ENCODE measurements at places on chromosomes 6 and 20. TPM values are rescaled to one million over a fixed set of nuclear protein-coding genes. Genes with fewer than 3 reads are reported as not detected.

LGSN gene
- not detected for total RNA-seq

- no peak for DNase-seq
Observed at GRCh38 chr20:34689486-34689885, 12.6 kb upstream of the PIGU start.

DNA sequence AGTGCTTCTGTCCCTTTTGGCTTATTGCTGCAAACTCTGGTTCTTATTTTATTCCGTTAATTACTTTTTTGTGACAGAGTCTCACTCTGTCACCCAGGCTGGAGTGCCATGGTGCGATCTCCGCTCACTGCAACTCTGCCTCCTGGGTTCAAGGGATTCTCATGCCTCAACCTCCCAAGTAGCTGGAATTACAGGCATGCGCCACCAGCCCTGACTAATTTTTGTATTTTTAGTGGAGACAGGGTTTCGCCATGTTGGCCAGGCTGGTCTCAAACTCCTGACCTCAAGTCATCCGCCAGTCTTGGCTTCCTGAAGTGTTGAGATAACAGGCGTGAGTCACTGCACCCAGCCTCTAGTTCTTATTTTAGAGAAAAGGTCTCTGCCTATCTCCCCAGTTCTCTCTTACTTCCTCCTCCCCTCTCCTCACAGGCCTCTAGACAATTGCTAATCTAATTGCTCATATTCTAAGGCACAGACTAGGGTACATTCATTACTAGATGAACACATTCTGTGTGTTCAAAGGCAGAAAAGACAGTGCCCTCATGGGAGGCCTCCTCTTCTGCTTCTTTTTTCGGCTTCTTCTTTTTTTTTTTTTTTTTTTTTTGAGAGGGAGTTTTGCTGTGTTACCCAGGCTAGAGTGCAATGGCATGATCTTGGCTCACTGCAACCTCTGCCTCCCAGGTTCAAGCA lies 27.0 kb downstream of the EDEM2 start:
- no peak for DNase-seq

ESR1 gene
- total RNA-seq: 1.1 TPM

BPIFB1 gene
- 0.38 TPM for total RNA-seq

- no peak for DNase-seq
Observed at GRCh38 chr6:161674930-161675682, 401.2 kb upstream of the AGPAT4 start.

GRCh38 chr6:129133770-129134192 lies 250.8 kb downstream of the LAMA2 start:
- DNase-seq: no peak

EDN1 gene
- 3.0 TPM for total RNA-seq

GRCh38 chr6:141326925-141327324 lies 805.8 kb upstream of the GJE1 start:
- DNase-seq: no peak

SCP2D1 gene
- total RNA-seq: not detected

NMBR gene
- not detected for total RNA-seq

DNA sequence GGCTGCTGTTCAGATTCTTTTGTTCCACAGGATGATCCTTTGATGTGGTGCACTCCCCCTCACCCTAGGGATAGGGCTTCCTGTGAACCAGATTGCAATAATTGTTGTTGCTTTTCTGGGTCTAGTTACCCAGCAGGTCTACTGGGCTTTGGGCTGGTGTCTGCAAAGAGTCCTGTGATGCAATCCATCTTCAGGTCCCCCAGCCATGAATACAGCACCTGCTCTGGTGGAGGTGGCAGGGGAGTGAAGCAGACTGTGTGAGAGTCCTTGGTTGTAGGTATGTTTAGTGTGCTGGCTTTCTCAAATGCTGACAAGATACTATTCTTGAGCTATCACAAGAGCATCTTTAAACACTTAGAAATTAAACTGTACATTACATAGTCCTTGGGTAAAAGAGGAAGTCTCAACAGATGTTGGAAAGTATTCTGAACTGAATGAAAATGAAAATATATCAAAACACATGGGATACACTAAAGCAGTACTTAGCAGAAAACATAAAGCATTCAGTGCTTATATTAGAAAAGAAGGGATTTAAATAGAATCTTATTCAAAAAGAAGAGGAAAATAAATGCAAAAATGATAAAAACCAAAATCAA lies 49.1 kb upstream of the CCR6 start:
- no peak for DNase-seq

GRCh38 chr20:53099856-53100255 lies 127.7 kb downstream of the TSHZ2 start:
- DNase-seq: no peak

GRCh38 chr6:38173909-38174308 lies 354.4 kb downstream of the ZFAND3 start:
- DNase-seq: no peak

- DNase-seq: no peak
Observed at GRCh38 chr20:2599288-2600006, 53.0 kb upstream of the NOP56 start.

DNA sequence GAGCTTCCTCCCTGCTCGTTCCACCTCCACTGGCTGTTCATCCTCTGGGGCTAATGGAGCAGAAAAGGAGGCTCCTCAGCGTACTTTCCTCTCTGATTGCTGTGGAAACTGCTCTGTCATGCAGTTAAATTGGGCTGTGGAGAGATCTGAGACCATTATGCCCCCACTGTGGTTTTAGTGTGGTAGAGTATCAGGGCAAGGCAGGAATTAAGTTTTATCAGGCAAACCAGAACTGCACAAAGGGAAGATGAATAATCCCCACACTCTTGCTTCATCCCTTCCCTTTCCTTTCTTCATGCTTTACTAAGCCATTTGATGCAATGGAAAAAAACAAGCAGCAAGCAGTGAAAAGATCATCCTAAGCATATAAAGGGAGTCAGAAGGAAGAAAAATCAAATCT lies 11.9 kb upstream of the ME1 start:
- DNase-seq: no peak

DNA sequence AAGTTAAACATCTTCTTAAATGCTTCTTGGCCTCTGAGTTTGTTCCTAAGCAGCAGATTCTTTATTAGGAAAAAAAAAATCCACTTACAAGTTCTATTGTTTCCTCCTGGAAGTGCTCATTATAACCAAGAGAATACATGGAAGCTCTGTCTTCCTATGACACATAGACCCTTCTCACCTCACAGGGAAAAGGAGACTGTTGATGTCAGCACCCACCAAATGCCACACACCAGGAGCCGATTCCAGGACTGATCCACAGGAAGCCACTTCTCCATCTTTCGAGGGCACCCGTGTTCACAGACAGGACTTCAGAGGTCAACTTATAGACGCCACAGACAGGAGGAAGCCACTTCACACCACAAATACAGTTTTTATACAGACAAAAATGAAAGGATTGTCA lies 13.4 kb upstream of the BNIP5 start:
- DNase-seq: no peak

- no peak for DNase-seq
Observed at GRCh38 chr6:29051680-29052079, 6.7 kb upstream of the OR2W1 start.

DNA sequence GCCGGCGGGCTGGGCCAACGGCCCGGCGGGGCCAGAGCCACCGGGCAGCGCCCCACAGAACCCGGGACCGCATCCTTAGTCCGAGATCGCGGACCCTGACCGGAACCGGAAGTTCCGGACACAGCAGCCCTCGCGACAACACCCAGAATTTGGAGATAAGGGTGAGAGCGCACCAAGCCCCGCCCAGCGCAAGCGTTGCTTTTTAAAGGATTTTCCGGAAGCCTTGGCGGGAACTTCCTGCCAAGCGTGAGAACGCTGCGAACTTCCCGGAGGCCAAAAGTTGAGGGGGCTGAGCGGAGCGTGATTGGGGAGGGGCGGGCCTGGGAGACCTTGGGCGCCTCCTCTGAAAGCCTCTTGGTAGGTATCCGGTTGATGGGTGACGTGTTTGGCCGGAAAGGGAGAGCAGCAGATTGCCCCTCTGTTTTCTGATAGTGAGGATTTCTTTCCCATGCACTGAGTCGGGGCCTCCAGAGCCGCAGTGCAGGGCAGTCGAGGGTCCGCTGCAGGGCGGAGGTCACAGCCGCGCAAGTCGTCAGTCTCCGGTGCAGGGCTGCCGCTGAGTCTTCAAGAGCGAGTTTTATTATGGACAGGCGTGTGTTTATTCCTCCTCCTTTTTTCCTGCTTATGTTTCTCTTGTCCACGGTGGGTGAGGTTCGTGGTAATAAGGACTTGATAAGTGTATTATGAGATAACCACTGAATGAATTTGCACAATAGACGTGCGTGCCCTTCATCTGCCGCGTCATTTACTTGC lies at the start of gene MTRF1L:
TSS of gene MTRF1L (minus strand) at position 97 of the 753 bp plus-strand sequence. CDS start at position 73, 24 bp downstream.
- DNase-seq: peak; percentile 71

GRCh38 chr20:56245761-56246160 lies 2.8 kb upstream of the MC3R start:
- DNase-seq: no peak

Data from esophagus squamous epithelium (tissue), 5 donors.